Activated naive CD8-positive, alpha-beta T cell treated with anti-CD3 and anti-CD28 coated beads, Interleukin-2, amount 50 U/mL, for 16 hours (primary cell): ENCODE measurements at places on chromosomes 2 and 18.

- no peak for DNase-seq
Observed at GRCh38 chr2:88117973-88118372, 9.9 kb downstream of the FABP1 start.

DNA sequence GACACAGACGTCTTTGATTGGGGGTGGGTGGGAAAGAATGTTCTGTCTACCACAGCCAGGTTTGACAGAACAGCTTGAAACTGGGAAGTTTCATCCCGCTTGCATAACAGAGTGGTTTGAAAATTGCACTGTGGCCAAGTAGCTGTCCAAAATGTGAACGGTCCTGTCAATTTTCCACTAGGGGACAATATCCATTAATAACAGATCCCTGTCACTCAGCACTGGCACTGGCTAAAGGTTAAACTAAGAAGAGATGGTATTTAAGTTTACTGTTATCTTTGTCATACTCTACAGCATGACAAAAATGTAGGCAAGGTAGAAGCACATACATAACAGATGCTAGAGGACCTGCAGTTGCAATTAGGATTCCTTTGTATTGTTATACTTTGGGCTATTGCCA is 55.6 kb upstream of the ACMSD start:
- DNase-seq, result no peak

GRCh38 chr2:150517951-150518680 is 30.6 kb upstream of the RND3 start:
- DNase-seq, result no peak

- DNase-seq, result no peak
Observed at GRCh38 chr2:119352357-119352756, 14.3 kb downstream of the C2orf76 start.

GRCh38 chr2:128798502-128799283 is 480.0 kb upstream of the HS6ST1 start:
- DNase-seq, result no peak

- no peak for DNase-seq
Observed at GRCh38 chr2:70941186-70941585, 5.5 kb downstream of the ATP6V1B1 start.

DNA sequence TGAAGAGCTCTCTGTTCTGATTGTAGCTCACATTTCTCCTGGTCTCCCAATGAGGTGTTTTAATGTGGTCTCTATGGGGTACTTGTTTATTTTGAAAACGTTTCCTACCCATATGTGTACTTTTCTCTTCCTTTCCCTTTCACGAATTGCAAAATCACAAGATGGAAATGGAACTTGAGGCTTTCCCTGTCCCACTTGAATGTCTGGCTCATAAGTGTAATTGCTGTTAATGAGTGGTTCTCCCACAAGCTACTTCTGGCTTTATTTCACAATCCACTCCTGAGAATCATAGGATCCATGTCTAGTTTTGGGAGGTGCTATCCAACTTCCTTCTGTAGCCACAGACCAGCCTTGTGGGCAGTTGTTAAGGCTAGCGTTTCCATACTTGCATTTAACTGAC is 81.1 kb upstream of the CAVIN2 start:
- DNase-seq, result no peak

GRCh38 chr2:99975386-99975785 is 167.0 kb downstream of the AFF3 start:
- no peak for DNase-seq

GRCh38 chr18:4987452-4988405 is 209.3 kb downstream of the AKAIN1 start:
- no peak for DNase-seq

GRCh38 chr18:76882146-76882545 is 59.8 kb downstream of the ZNF236 start:
- DNase-seq, result no peak

- no peak for DNase-seq
Observed at GRCh38 chr2:232538671-232539070, 821 bp upstream of the CHRNG start.

GRCh38 chr2:166229678-166230023 is 101.8 kb upstream of the SCN1A start:
- no peak for DNase-seq

DNA sequence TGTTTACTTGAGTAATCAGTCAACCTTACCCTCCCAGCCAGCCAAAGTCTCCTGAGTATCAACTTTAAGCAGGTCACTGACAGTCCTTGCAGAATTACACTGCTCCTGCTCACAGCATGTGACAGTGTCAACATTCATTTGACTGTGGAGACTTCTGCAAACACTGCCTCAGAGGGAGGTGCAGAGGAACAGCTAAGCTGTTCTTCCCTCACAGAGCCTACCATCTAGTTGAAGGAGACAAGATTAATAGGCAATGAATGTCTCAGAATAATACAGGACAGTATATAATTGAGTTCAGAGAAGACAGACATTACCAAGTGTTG is 11.9 kb downstream of the SLC14A2 start:
- no peak for DNase-seq
